ENCODE measurements at places on chromosomes 7 and 10.
A peak's percentile ranks its signal among the peaks of the same experiment; 100 is the strongest.

DNA sequence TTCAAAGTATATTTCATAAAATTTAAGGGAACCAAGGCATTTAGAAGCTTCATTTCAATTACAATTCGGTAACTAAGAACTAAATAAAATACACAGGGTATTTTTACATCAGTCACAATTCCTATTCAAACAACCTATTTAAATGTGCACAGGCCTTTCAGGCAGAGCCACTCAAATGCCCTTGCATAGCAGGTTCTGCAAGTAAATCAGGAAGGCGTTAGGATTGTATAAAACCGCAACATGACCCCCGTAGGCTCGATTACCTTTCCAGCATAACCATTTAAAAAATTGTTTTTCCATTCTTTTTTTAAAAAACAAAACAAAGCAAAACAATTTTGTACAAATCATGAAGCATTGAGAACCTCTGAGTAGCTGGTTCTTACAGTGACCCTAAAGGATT, 289.9 kb upstream of the SP8 start:
- DNase-seq: no peak

DNA sequence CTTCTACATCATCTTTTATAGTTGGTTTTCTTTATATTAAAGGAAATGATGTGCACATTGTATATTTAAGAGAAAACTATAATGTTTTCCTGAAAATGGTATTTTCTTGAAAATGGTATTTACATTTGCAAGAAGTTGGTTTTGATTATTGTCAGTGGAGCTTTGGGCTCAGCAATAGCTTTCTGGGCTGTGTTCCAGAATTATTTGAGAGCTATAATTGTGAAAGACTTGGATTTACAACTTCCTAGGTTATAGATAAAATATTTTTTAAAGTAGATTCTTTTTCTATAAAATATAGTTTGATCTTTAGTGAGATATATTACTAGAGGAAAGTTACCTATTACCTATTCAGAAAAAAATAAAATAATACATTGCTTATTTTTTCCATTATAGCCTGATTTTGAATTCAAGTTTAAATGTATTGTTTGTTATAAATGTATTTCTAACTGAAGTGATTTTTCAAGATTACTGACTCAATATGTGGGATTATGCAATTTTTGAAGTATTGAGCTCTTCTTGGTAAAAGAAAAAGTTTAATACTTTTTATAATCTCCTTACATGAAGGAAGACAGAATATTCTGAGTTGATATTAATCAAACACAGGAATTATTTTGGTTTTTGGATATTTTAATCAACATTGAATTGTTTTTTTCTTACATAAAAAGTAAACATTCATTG, 20.2 kb downstream of the GNAI1 start:
- DNase-seq: no peak

DNA sequence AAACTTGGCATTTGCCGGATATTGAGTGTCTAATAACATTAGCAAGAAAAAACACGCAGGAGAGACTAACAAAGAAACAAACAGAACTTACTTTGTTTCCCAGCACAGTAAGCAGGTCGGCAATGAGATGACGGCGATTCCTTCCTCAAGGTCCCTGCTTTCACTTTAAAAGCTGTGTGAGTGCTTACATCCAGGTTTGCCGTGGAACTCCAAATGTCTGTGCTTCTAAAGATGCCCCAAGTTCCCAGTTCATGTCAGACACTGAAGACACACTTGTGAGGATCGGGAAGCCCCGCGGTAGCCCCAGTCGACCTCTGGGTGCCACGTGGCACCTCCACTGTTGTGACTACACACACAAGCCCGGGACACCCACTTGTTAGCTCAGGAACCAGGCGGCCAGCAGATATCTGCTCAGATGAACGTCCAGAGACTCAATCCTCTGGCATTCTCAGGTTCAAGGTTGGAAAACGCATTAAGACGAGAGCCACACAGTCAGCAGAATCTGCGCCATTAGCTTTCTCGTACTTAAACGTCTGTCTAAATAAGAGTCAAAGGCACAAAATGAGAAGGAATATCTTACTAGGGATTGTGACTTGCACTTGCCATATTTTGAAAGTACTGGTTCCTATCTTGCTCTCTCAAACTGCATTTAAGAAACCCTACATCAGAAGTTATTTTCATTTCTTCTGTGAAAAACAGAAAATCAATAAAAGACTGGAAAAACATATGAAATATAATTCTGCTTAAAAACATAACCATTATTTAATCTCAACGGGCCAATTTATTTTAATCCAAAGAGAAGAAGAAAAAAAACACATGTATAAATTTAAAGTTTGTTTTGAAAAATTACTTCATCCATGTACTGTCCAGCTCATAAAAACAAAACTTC, 207.6 kb upstream of the KLF14 start:
- DNase-seq: no peak

DNA sequence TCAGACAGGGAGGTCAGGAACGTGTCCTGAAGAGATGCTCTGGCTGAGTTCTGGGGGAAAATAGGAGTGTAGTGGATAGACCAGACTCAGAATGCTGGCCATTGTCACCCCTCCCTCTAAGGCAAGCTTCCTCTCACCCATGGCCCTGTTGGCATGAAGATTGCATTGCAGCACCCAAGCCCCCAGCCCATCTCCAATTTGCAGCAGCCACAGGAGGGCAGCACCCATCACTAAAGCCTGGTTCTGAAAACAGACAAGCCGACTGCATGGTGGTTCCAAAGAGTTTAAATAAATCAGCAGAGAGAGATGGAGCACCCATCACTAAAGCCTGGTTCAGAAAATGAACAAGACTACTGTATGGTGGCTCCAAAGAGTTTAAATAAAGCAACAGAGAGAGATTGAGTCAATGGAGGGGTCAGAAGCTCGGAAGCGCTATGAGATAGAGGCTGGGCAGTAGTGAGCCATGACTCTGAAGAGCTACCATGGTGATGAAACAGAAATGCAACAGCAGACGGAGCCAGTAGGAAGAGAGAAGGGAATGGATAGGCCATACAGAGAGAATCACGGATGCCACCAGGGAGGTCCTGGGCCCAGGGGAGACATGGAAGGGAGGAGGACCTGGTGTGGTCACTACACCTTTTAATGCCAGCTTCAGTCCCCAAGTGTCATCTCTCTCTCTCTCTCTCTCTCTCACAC, 237.9 kb upstream of the MYO3A start:
- DNase-seq: no peak

DNA sequence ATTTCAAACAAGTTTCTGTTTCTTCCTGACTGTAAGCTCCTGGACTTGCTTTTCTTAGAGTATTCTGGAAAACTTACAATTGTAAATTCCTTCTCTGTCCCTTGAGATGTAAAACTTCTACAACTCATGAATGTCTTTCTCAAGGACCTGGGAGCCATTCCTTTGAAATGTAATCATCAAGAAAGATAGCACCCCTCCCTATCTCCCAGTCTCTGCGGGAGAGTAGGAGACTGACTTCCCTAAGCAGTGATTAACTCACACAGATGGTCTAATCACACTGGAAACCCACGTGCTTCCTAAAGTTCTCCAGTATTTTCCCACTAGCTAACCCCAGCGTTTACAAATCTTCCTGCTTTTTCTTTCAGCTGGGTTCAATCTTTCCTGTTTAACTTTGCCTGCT, 549.4 kb downstream of the SORCS1 start:
- no peak for DNase-seq

DNA sequence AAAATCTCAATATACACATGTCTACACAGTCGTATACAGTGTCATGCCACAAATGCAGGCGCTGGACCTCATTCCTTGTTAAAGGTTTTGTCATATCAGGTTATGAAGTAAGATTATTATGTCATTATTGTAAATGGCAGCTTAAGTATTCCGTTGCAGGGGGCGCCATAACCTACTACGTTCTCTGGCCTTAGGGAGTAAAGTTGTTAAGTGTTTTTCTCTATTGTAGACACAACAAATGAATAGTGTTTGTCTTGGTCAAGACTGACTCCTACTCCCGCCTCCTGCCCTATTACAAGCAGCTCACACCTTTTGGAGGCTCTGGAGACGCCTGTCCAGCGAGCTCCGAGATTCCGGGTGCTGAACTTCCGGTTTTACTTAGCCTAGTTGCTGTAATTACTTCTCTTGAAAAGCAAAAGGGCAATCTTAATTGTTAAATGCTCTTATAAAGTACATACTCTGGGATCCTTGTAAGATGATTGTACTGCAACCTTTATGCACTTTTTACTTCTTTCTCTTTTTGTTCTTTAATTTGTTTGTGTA, 994 bp downstream of the GATAD1 start:
- peak; percentile 19 for DNase-seq

DNA sequence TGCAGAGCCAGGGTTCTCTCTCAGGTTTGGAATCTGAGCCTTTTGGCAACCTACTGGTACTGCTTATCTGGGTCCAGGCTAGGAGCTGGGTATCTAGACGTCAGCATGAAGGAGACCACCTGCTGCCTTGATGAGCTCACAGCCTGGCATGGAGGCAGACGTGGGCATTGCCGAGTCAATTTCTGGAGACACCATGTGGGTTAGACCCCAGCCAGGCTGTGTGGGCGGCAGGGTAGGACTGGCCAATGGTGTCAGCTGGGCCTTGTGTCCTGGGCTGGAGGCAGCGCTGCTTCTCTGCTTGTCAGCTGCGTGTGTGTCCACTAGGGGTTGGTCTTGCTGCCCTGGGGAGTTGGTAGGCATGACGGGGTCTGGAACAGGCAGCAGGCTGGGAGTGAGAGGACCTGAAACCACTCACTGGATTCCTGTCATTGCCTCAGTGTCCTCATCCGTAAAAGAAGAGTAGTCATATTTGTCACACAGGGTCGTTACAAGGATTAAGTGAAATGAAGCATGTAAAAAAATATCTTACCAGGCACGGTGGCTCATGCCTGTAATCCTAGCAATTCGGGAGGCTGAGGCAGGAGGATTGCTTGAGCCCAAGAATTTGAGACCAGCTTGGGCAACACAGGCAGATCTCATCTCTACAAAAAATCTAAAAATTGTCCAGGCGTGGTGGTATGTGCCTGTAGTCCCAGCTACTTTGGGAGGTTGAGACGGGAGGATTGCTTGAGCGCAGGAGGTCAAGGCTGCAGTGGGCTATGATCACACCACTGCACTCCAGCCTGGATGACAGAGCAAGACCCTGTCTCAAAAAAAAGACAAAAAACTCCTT, 31.7 kb upstream of the ANKRD2 start:
- DNase-seq: no peak

DNA sequence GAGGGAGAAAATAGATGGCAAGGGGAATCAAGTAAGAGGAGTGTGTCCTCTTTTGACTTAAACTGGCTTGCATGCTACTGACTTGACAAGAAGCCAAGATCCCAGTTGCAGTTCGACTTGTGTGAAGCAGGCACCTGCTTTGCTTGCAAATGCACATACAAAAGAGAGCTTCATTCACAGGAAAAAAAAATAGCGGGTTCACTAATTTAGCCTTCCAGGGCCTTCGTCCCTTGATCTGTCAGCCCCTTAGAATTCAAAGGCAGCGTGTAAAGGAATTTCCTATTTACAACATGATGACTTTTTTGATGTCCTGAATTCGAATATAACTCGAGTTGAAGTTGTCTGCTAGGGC, 192.1 kb downstream of the CELF2 start:
- no peak for DNase-seq

DNA sequence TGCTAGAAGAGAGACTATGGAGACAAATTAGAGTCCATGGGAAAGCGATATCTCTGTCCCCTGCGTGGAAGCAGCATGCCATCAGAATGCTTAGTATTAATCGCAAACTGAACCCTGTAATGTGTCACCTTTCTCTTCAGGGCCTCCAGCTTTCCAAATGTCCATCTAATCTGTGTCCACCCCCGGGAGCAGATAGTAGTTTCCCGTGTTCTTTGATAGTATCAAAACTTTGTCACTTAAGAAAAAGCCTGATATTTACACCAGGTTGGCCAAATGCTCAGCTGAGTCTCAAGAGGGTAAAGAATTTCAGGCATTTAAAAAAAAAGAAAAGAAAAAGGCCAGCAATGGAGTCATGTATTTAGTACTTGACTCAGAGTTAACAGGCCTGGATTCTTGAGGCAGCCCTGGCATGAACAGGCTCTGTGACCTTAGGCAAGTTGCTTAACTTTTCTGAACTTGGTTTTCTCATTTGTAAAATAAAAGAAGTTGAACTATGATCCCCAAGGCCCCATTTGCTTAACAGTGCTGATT, 10.4 kb upstream of the GSAP start:
- no peak for DNase-seq

GRCh38 chr10:72318418-72319262, 36.1 kb downstream of the DNAJB12 start:
- no peak for DNase-seq

- no peak for DNase-seq
Observed at GRCh38 chr10:47182934-47183703, 116.9 kb upstream of the GDF10 start.

- no peak for DNase-seq
Observed at GRCh38 chr7:27940341-27940740, 200.4 kb downstream of the TAX1BP1 start.

GRCh38 chr10:125868372-125868975, 12.6 kb downstream of the DHX32 start:
- no peak for DNase-seq

- no peak for DNase-seq
Observed at GRCh38 chr10:102117391-102118159, 2.6 kb downstream of the LDB1 start.

DNA sequence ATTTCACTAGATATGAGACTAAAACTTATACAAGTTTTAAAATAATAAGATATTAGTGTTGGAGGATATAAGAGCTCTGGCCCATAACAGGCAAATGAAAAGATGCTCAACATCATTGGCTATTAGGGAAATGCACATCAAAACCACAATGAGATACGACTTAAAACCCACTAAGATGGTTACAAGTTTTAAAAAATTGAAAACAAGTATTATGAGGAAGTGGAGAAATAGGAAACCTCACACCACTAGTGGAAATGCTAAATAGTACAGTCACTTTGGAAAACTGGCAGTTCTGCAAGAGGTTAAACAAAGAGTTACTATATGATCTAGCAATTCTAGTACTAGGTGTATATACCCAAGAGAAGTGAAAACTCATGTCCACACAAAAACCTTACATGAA, 17.2 kb downstream of the PANK1 start:
- no peak for DNase-seq

GRCh38 chr10:121362026-121362425, 236.2 kb downstream of the FGFR2 start:
- peak; percentile 17 for DNase-seq

GRCh38 chr7:89339748-89340147, 544.2 kb upstream of the TEX47 start:
- no peak for DNase-seq

GRCh38 chr7:693280-693679, 33.2 kb upstream of the DNAAF5 start:
- DNase-seq: no peak

- no peak for DNase-seq
Observed at GRCh38 chr10:69051303-69051702, 36.6 kb upstream of the SRGN start.

- no peak for DNase-seq
Observed at GRCh38 chr10:101816913-101817336, 1.3 kb downstream of the OGA start.
